ENCODE measurements at places on chromosomes 13 and 19.

DNA sequence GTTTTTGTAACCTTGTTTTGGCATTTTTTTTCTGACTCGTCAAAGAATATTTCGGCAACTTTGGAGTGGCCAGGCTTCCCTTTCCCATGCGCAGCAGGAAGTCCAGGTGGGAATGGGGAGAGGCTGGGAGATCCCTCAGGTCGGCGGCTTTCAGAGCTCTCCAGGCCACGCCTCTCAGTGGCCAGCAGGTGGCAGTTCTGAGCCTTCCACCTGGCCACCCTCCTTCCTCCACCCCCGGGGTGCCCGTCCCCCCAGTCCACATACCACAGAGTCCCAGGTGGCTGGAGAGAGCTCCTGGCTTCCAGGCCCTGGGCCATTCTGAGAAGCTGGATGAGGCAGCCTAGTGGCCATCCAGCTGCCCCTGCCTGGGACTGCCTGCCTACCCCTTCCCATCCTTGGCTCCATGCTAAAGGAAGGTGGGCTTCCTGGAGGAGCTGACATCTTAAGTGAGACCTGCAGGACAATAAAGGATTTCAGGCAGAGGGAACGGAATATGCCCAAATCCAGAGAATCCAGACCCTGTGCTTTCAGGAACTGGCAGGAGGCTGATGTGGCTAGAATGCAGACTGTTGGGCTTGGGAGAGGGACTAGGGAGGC lies 46.3 kb downstream of the CCNE1 start:
- peak; percentile 15 for DNase-seq

GRCh38 chr13:51225029-51225428 lies 2.8 kb downstream of the FAM124A start:
- DNase-seq = no peak

DNA sequence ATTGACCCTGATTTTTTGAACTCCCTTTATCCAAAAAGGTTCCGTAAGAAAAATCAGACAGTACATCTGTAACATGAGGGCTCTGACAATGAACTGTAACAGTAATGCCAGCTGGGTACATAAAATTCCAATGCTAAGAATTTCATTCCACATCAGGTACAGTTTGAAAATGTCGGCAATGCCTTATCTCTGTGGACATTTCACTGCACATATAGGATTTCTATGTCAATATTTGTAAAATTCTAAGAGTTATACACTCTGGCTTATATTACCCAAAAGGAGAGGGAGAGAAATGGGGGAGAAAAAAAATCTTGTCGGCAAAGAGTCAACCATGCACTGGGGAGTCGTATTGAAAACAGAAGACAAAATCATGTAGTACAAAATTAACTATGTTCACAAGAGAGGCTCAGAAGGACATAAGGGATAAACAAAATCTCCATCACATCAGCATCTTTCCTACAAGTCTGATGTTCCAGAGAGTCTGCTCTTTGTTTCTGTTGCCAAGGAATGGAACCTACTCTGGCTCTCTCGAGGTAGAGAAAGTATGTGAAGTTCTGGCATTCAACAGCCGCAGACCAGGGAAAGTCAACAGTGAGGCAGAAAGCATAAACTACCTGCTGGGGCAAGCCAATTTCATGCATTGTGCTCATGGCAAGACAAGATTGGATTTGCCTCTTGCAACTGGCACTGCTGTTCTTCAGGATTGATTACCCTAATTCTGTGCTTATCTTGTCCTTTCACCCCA lies 72.4 kb downstream of the STARD13 start:
- no peak for DNase-seq

- no peak for DNase-seq
Observed at GRCh38 chr19:40056505-40056904, 474 bp upstream of the ZNF780B start.

DNA sequence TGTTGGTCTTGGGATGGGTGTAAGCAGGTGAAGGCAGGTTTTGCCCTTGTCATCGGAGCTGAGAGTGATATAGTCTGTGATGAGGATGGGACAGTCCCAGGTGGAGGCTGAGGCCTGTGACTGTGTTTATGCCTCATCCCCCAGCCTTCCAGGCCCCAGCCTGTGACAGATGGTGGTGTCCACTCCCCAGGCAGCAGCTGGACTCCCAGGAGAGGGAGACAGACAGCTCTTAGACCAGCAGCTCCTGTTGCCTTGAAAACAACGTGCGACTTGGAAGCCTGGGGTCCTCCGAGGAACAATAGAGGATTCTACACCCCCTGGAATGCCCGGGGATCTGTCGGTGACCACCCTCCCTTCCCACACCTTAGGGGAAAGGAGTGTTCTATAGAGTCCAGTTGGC lies 63.8 kb downstream of the CHST8 start:
- DNase-seq = no peak

- DNase-seq = no peak
Observed at GRCh38 chr13:91154558-91155353, 192.7 kb upstream of the MIR17HG start.

GRCh38 chr13:33033051-33033812 lies 17.0 kb downstream of the KL start:
- DNase-seq = no peak

DNA sequence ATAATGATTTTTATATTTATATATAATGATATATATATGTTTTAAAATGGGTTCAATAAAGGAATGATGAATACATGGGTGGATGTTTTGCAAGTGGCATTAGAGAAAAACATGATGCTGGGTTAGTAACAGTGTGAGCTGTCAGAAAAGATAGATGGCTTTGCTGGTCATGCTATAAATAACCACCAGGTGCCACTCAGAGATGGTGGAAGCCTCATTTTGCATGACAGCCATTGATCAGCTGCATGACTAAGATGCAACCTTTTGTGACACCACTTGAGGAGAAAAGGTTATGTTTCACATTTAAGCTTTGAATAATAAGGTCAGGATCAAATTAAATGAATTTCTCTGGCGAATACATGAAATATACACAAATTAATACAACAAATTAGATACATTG lies 737.7 kb downstream of the PCDH9 start:
- DNase-seq = no peak

DNA sequence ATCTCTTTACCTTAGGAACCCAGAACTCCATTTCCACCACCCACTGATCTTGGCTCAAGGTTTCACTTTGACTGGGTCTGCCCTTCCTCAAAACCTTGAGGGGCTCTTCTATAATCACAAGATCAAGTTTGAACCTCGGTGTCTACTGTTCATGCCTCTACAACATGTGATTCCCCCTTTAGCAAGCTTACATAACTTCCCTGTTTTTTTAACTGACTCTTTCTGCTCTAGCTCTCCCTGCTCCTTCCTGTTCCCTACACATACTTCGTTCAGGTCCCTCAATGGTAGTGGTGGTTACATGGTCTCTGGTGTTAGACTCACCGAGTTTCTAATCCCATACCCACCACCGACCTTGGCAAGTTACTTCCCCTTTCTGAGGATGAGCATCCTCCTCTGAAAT lies 26.7 kb downstream of the CEACAM8 start:
- no peak for DNase-seq

DNA sequence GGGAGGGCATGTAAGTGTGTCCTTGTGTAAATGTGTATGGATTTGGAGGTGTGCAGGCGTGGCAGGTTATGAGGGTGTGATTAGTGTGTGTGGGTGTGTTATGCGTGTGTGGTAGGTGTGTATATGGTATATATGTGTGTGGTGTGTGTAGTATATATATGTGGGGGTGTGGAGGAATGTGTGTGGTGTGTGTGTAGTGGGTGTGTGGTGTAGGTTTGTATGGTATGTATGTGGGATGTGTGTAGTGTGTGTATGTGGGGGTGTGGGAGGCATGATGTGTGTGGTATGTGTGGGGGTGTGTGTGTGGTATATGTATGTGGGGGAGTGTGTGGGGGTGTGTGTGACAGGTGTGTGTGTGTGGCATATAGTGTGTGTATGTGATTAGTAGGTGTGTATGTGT lies 104.2 kb downstream of the SLC7A1 start:
- no peak for DNase-seq

DNA sequence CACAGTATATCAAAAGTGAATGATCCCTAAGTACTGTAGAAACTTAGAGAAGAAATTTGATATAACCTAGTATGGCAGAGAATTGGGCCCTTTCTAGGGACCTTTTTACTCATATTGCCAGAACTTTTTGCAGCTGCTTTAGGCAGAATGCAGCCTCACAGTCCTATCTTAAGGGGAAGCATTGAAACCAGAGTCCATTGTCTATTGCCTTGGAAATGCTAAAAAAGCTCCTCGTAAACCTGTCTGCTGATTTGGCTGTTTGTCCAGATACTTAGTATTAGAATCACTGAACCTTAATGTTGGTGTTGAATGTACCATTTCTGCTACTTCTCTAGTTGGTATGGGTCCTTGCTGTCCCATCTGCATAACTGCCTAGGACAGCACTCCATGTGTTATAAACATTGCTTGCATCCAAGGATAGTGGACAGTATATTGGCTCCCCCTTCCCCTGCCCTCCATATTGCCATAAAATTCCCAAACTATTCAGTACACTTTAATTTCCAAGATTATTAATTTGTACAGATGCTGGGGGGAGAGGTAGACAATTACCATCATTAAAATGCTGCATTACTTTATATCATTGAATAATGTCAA lies 36.1 kb downstream of the LSM14A start:
- DNase-seq = no peak

GRCh38 chr13:48542581-48543341 lies 9.9 kb upstream of the RCBTB2 start:
- no peak for DNase-seq

GRCh38 chr13:39401756-39402155 lies 201.2 kb downstream of the LHFPL6 start:
- DNase-seq = no peak

DNA sequence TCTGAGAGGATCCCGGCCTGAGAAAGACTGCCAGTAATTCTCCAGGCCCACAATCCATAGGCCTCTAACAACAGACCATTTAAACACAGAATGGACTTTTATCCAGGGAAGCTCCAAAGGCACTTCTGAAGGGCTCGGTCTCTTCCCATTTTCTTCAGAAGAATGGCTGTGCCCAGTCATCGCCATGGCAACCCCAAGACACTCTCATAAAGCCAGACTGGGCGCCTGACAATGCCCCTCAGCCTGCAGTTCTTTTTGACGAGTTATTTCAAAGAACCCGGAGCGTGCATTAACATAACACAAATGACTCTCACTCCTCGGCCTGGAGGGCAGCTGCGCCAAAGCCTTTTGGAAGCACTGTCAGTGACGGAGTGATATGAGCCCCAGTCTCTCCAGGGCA lies 61.0 kb downstream of the RASA3 start:
- no peak for DNase-seq

- no peak for DNase-seq
Observed at GRCh38 chr13:101700598-101700997, 248.1 kb downstream of the ITGBL1 start.

GRCh38 chr19:38545596-38545995 lies 72.2 kb downstream of the MAP4K1 start:
- no peak for DNase-seq

GRCh38 chr19:49809160-49809940 lies 3.7 kb downstream of the FUZ start:
- peak; percentile 43 for DNase-seq

DNA sequence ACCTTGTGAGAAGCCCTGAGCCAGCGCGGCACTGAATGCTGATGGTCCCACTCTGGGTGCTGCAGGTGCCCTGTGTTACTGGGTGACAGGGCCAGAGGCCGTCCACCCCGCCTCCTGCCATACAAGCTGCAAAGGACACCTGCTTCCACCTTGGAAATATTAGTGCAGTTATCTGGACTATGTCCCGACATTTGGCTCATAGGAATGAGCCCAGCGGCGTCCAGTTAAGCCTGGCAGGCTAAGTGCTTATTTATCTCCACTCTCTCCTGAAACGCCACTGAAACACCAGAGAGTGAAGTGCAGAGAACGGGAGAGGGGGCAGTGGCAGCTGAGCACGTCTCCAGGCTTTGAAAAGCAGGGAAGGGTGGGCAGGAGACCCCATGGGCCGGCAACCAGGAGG lies 145.8 kb downstream of the KDM4B start:
- DNase-seq = no peak

DNA sequence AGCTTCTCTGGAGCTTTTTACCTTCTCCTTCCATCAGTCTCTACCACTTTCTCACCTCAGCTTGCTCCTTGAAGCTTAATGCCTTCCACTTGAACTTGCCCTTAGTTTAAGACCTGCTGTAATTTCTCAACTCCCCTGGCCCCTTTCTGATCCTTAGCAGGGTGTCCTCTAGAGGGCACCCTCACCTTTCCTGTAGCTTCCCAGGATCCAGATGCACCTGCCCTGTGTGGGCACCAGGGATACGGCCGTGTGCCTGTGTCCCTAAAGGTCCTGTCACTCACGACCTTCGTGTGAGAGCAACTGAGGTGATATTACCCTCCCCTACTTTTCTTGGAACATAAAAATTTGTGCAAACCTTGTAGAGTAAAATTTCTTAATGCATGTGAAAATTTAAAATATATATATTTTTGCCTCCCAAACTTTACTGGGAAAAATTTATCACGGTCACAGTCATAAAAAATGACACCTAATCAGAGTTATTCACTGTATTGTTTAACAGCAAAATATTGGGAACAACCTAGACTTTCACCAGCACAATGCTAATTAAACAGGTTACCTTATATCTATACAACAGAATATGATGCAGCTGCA lies 46.4 kb downstream of the PSG3 start:
- DNase-seq = no peak

GRCh38 chr13:103607995-103608394 lies 541.8 kb upstream of the SLC10A2 start:
- no peak for DNase-seq

GRCh38 chr13:97179501-97179900 lies 42.6 kb upstream of the MBNL2 start:
- no peak for DNase-seq

DNA sequence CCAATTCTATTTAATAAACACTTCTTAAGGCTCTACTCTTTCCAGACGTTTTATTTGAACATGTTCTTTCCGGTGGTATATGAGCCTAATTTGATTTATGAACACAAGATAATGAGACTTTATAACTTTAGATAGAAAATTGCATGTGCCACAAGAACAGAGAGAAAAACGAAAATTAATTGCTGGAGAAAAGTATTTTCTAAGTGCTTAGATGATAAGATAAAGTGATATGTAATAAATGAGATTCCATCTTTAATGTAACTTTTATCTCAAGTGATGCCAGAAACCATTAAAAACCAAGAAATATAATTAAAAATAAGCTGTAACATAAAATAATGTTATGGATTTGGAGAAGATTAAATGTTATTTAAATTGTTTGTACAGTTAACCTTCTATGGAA lies 33.2 kb upstream of the KL start:
- DNase-seq = no peak

DNA sequence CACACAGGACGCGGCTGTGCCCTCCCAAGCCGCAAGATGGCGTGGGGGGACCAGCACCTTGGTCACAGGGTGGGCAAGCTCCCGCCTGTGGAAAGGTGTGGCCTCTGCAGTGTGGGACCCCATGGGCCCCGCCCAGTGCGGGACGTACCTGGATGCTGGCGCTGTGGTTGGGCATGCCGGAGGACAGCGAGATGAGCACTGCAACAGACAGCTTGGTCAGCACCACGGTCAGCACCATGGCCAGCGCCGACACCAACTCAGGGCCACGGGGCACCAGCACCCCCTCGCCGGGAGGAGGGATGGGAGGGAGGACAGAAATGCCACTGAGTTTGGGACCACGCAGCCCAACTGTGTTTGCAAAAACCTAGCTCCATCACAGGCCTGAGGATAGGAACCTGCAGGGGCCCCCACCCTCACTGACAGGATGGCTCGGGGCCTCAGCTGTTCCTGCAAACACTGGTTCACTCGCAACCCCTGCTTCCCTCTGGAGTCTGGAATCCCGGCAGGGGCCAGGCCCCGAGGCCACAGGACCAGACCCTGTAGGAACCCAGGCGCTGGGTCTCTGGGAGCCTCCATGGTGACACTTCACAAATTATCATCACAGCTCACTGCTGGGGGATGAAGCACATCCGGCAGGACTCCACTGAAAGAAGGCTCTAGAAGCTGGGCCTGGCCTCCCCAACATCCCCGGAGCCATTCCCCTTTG lies 27.1 kb downstream of the IZUMO4 start:
- DNase-seq = no peak

Measured in effector CD4-positive, alpha-beta T cell (primary cell).